ENCODE measurements at places on chromosomes 16 and 17. TPM values are rescaled to one million over a fixed set of nuclear protein-coding genes. Genes with fewer than 3 reads are reported as not detected.

ATP1B2 gene
- total RNA-seq, result not detected

RILP gene
- total RNA-seq, result 4.6 TPM

TNFSF13 gene
- total RNA-seq, result 1.3 TPM

DNA sequence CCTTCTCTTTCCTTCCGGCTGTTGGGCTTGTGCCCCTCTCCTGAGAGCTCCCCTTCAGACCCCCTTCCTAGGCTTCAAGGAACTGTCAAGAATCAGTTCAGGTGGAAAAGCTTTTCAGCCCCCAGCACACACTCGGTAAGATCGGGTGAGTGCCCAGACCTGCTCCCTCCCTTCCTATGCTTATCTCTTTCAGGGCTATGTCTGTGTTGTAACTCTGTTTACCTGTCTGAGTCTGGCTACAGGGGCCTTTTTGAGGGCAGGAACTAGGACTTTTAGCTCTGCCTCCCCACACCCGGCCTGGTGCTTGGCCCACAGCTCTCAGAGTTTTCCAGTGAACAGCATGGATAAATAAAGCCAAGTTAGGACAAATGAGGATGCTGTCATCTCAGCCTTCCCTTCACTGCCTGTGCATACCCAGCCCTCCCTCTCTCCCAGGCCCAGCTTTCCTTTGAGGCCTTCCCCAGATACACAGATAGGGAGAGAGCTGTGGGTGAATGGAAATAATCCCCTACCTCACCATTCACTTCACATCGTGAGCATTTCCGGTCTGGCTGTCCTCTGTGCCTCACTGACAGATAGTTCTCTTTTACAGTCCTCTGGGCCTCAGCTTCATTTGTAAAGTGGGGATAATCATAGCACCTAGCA is 5.7 kb upstream of the MRPS23 start:
- no peak for DNase-seq

GRCh38 chr17:57774872-57775271 is 29.8 kb upstream of the CCDC182 start:
- no peak for DNase-seq

- DNase-seq, result no peak
Measured at GRCh38 chr17:48497103-48497502, 33.7 kb downstream of the HOXB1 start.

- DNase-seq, result no peak
Measured at GRCh38 chr17:56351675-56352074, 198.4 kb downstream of the ANKFN1 start.

DNA sequence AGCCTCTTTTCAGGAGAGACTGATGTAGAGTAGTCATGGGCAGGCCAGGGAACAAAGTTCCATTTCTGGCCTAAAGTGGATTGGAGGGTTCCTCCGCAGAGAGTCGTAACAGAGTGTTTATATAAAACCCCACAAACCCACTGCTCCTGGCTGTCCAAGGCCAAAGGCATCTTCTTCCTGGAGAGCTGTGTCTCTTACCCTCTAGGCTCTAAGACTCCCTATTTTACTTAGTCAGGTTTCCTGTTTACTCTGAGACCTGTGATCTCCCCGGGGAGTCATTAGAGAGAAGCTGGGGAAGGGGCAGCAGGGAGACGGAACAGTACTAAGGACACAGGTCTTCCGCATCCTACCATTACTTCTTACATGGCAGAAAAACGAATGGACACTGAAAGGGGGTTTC is 69.5 kb downstream of the HIC1 start:
- no peak for DNase-seq

- no peak for DNase-seq
Measured at GRCh38 chr16:28623172-28623711, 13.4 kb upstream of the SULT1A1 start.

SLC35G6 gene
- total RNA-seq, result not detected

DNA sequence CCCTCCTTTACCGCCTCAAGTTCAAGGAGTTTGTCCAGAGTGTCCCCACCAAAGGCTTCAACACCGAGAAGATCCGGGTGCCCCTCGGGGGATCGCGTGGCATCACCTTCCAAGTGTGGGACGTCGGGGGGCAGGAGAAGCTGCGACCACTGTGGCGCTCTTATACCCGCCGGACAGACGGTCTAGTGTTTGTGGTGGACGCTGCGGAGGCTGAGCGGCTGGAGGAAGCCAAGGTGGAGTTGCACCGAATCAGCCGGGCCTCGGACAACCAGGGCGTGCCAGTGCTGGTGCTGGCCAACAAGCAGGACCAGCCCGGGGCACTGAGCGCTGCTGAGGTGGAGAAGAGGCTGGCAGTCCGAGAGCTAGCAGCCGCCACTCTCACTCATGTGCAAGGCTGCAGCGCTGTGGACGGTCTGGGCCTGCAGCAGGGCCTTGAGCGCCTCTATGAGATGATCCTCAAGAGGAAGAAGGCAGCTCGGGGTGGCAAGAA is 1.1 kb downstream of the ARL4D start:
- no peak for DNase-seq

GRCh38 chr16:2071454-2072202 is 23.8 kb downstream of the TSC2 start:
- DNase-seq, result no peak

GRCh38 chr16:65794973-65795372 is 571.5 kb upstream of the CDH5 start:
- DNase-seq, result no peak

GRCh38 chr17:11205659-11206058 is 35.4 kb upstream of the SHISA6 start:
- no peak for DNase-seq

EVI2B gene
- total RNA-seq, result 0.73 TPM

GRCh38 chr16:75097191-75097761 is 19.3 kb downstream of the LDHD start:
- DNase-seq, result no peak

CNGB1 gene
- total RNA-seq, result not detected

ZSWIM7 gene
- total RNA-seq, result 14.6 TPM

GRCh38 chr17:7328840-7329373 is at the start of gene NEURL4:
NEURL4 (minus strand) TSS chr17:7329335; CDS start chr17:7329312, 23 bp downstream.
- DNase-seq, result no peak

DNA sequence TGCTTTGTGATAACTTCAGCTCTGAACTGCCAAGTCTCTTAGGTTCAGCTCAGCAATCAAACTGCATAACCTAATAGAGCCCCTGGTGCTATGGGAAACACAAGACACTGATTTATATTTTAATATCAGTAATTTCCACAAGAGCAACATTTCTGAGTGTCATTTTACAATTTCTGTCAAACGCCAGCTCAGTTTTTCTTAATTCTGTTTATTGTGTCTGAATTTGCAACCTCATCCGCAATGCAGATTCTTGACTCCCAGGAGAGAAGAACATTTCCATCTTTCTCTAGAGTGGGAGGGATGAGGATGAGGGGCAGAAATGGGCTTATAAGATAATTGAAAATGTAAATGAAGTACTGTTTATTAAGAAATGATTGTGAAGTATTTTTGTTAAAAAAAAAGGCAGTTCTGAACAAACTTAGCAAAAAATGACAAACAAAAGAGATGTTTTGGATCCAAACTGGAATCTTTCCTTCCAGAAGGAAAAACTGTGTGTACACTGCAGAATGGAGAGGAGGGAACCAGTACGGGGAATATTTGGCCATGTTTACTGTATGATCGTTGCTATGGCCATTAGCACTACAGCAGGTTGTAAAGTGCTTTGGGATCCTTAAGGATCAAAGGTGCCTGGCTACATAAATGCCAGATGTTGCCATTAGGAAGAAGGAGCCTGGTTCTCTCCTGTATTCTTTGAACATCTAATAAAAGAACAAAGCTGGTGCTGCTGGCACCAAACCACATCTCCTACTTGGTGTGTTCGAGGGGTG is 7.4 kb upstream of the PMFBP1 start:
- no peak for DNase-seq

GRCh38 chr17:6684460-6684783 is 28.7 kb downstream of the SLC13A5 start:
- DNase-seq, result no peak

RSL1D1 gene
- total RNA-seq, result 152 TPM

GRCh38 chr17:68161644-68162428 is 86.0 kb upstream of the AMZ2 start:
- no peak for DNase-seq

- DNase-seq, result peak; percentile 63
Measured at GRCh38 chr16:74700438-74701225, at the start of gene MLKL. MLKL (minus strand) TSS chr16:74700862; CDS start chr16:74695757, 5,105 bp downstream.

Data from HFFc6 (cell line).